ENCODE measurements at places on chromosomes 3 and 15.
A peak's percentile ranks its signal among the peaks of the same experiment; 100 is the strongest.

DNA sequence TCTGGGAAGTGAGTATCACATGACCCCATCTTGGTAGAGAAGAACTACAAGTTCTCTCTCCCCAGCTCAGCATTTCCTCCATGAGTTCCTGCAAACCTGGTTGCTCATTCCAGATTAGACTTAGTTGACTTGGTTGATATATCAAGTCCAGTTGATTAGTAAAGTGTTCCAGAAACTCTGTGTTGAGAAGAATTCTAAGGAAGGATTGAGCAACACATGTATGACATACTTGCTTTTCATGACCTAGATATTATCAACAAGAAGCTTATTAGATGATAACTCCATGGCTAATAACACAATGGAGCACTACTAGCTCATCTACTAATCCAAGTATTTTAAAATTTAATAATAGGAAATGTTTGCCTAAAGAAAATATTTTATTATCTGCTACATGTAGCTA lies 6.4 kb upstream of the EID1 start:
- DNase-seq, result no peak

DNA sequence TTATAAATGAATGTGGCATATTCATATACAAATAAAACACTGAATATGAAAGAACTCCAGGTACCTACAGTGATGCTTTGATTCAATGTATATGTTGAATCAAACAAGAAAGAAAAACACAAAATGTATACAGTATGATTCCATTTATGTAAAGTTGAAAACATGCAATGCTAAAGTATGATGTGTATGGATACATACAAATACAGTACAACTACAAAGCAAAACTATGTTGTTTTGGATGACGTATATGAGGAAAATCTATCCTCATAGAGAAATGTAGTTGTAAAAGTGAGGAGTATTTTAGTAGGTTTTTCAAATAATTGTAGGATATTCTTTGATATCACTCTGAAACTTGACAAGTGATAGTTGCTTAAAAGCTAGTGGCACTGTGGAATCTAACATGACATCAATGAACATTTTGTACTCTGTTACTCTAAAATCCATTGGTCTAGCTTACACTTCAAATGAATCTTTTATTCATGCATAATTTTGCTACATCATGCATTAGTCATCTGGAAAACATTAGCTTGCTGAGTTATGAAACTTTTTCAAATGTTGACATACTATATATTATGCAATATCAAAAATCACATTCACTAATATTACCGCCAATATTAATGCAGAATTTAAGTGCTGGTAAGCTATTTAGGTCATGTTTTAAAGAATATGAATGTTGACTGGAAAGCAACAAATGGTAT lies 278.1 kb upstream of the CHRNA7 start:
- no peak for DNase-seq

DNA sequence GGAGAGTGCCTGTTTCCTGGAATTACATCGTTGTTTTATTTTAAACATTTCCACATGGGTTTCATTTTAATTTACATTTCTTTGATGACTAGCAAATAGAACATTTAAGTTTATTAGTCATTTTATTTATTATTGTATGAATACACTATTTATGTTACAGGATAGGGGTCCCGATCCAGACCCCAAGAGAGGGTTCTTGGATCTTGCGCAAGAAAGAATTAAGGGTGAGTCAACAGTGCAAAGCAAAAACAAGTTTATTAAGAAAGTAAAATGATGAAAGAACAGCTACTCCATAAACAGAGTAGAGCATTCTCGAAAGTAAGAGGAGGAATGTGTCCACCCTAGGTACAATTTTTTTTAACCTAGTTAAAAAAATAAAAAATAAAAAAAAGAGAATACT lies 539.5 kb downstream of the NAALADL2 start:
- DNase-seq, result no peak

- DNase-seq, result no peak
Measured at GRCh38 chr15:52518487-52519371, 10.0 kb downstream of the MYO5A start.

DNA sequence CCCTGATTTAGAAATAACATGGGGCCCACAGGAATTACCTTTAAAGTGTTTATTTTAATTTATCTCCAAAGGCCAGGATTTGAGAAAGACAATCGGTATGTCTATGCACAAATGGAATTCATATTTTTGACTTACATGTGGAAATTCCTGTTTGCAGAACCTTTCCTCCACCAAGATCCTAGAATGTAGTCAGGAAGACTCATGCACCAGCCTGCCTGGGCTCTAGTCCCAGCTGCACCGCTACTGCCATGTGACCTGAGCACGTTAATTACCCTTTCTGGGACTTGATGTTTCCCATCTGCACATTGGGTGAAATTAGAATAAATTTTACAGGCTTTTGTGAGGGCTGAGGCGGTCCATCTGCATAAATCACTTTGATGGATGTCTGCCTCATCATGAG lies 194.2 kb downstream of the ATP10A start:
- no peak for DNase-seq

- no peak for DNase-seq
Measured at GRCh38 chr3:87780811-87781210, 278.0 kb downstream of the CGGBP1 start.

- no peak for DNase-seq
Measured at GRCh38 chr15:74194572-74195559, 7.7 kb downstream of the STRA6 start.

DNA sequence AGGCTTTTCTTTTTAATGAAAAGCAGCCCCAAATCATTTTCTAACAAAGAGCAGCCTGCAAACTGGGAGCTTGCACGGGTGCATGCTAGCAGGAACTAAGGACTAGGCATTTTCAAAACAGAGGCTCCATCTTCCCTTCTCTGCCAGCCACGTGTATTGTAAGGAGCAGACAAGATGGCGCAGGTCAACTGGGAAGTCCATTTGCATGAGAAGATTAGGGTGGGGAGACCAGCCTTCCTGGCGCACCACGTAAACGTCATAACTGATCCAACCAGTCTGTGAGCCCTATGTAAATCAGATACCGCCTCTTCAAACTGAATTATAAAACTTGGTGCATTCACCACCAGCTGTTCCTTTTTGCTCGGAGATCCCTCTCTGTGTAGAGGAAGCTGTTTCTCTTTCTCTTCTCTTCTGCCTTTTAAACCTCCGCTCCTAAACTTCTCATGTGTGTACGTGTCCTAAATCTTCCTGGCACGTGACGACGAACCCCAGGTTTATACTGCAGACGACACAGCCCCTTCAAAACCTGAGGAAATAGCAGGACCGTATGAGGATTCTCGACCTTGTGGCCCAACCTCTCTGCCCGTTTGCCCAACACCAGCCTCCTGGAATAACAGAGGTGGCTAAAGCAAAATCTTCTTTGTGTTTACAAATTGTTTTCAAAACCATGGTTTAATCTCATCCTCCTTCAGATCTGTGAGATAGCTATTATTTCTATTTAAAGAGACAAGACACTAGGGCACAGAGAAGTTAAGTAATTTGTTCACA lies 26.4 kb upstream of the SLC30A4 start:
- DNase-seq, result no peak

- DNase-seq, result no peak
Measured at GRCh38 chr3:71185733-71186455, 397.6 kb downstream of the FOXP1 start.

DNA sequence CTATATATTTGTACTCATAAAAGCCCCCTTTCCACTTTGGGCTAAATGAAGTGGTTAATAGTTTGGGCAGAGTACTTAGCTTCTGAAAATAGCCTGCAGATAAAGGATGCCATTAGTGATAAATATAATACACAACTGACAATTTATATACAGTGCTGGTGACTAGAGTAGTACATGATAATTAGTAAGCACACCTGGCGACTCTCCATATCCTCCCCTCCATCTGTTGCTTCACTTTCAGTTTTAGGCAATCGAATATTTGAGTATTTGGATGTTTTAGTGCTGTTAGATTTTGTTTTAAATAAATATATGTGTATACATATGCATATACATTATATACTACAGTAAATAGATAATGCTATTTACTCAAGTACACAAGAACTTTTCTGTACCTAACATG lies 35.9 kb upstream of the CHMP2B start:
- no peak for DNase-seq

GRCh38 chr15:74207652-74208440 lies 5.3 kb upstream of the STRA6 start:
- DNase-seq, result no peak

GRCh38 chr3:66195347-66195783 lies 25.4 kb upstream of the SLC25A26 start:
- DNase-seq, result no peak

DNA sequence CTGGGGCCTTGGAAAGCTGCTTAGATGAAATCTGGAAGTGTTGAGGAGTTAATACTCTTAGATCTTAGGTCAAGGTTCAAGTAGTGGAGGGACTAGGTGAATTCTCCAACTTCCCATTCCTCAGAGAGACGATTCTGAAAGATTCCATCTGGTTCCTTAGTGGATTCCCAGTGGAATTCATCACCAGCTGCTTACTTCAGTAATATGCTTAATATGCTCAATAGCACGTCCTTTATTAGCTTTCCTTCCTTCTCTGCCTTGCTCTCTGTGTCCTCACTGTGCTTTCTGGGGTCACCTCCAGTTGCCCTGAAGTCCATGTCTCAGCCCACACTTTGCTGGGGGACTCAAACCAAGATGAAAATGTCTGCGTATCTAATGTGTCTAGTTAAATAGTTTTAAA lies 31.0 kb downstream of the CEP63 start:
- DNase-seq, result no peak

DNA sequence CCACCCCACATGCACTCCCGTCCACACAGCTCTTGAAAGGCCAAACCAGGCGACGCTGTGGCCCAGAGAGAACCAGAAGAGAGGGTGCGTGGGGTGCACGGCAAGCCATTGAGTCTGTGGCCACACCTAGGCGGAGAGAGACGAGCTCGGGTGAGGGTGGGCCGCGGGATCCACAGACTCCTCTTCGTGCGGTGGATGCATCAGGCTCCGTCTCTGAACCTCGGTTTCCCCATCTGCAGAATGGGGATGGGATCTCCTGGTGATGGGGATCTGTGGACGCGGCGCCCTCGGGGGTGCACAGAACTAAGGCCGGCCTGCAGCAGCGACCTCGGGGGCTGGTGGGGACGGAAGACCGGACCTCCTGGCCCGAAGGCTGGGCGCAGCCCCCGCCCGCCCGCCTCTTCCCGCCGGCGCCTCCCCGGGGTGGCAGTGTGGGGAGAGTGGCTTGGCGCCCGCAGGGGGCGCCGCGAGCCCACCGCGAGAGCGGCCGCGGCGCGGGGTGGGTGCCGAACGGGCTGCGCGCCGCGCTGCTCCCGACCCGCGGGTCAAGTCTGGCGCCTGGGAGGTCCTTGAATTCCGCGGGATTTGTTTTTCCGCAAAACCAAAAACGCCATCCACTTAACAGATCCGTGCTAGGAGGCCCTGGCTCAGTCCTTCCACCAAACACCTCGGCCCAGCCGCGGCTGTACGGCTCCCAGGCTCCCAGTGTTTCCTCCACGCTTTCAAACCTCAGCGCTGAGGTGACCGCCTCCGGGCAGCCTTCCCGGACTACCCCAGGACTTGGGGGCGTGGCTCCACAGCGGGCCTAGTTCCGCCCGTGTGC lies 13.2 kb upstream of the ADPGK start:
- DNase-seq, result peak; percentile 60

DNA sequence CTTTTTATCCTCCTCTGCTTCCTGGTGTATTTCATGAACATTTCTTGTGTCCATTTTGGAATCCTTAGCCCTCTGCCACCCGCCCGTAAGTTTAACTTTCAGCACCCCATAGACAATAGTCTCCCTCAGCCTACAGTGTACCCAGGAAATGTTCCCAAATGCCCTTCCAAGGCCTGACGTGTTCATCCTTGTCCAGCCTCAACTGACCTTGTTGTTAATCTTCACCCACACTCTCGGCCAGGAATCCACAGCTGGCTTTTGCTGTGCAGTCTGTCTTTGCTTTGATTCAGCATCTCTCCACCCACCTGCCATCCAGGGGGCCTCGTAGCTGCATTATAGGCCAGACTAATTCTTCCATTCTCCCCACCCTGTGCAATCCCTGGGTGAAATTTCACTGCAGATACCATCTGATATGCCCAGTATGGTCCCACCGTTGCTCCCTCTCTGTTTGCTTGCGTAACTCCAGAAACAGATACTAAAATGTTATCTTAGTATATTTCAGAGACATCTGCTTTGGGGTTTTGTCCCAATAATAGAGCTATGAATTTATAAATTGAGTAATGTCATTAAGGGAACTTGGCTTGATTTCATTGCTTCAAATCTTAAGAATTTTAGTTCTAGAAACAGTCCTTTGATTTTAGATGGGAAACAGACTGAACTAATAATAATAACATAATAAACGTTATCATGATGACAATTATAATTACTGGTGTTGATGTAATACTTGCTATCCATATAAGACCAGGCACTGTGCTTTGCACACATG lies 16.6 kb downstream of the GUCA1C start:
- DNase-seq, result no peak

DNA sequence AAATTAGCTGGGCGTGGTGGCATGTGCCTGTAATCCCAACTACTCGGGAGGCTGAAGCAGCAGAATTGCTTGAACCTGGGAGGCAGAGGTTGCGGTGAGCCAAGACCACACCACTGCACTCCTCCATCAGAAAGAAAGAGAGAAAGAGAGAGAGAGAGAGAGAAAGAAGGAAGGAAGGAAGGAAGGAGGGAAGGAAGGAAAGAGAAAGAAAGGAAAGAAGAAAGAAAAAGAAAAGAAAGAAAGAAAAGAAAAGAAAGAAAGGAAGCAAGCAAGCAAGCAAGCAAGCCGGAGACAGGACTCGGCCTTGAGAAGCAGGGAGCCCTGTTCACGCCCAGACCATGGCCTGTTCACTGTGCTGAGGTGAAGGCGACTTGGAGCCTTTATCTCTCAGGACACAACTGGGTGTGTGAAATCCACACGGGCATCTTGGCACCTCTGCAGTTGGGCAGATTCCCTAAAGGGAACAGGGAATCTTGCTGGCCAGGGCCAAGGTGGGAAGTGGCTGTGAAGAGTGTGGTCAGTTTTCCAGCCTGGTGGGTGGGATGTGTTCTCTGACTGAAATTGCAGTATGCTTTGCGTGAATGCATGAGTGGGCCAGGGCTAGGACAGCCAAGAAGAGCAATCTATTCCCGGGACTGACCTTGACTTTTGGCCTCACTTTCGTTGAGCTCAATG lies 90.3 kb downstream of the CORO2B start:
- no peak for DNase-seq

DNA sequence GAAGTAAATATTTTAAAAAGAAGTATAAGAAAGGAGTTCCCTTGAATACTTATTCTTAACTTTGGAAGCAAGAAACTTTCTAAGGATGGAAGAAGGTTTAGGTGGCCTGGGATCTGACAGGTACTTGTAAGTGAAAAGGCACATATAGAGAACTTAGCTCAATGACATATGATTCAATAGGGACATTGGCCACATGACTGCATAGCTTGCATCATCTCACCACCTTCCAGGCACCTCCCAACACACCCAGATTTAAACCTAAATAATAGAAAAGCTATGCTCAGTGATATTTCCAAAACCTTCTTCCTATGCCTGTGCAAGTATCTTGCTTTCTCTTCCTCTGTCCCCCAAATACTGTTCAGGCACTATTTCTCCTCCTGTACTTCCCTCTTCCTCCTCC lies 4.7 kb upstream of the P2RY1 start:
- DNase-seq, result no peak

Measured in GM12892 (cell line).